ENCODE measurements at places on chromosomes 12 and 14.

DNA sequence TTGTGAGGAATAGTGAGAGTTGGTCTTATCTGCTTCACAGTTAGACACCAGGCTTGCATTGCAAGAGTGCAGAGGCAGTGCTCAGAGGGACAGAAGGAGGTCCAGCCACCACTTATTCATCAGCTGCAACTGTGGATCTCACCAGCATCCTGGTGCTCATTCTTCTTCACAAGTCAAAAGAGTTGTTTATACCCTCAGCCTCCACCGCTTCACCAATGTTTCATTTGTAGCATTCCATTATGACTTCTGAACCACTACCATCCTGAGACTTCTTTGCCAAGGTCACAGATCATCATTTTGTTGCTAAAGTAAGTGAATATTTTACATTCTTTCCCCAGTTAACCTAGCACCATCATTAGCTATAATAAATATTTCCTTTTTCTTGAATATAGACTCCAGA, 230.5 kb upstream of the KITLG start:
- DNase-seq, result no peak

DNA sequence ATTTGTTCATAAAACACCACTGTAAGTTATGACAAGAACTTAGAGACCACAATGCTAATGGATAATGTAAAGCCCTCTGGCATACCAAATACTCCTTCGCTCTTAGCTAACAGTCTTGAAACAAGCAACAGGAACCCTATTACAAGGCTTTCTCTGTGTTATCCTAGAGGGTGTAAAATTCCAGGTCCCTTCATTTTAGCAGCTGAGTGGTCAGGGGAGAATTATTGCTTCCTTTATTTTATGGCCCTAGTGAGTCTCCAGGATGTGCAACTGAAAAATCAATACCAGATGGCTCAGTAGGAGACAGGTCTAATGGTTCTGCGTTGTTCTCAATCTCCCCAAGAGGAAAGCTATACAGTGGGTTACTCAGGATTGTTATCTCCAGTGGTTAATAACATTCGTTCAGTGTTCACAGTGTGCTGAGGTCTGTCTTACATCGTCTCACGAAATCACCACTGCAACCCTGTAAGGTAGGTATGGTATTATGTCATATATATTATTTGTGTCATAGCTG, 172.7 kb upstream of the CNOT2 start:
- DNase-seq, result no peak

GRCh38 chr14:25001601-25002000, 48.3 kb downstream of the STXBP6 start:
- DNase-seq, result no peak

DNA sequence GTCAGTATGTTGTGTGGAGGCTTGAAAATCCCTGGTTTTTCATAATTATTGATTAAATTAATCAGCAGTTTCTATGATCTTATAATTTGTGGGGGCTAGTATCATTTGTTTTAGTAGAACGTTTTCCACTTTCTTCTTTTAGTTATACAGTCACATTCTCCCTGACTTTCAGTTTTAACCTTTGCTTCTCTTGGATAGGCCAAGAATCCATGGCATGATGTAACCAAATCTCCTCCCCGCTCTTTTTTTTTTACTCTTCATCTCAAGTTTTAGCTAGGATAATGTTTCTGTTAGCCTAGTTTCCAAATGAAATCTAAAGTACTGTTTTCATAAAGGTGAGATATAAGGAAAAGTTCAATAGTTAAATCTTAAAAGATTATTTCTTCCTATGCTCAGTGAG, 106.5 kb downstream of the TMEM117 start:
- DNase-seq, result no peak

- DNase-seq, result no peak
These were observed 142.4 kb upstream of the SLC16A7 start for GRCh38 chr12:59453475-59453874.

GRCh38 chr14:100802766-100803165, 23.2 kb upstream of the MEG3 start:
- no peak for DNase-seq

- DNase-seq, result no peak
These were observed 212.6 kb downstream of the SLC16A7 start for GRCh38 chr12:59808317-59808910.

DNA sequence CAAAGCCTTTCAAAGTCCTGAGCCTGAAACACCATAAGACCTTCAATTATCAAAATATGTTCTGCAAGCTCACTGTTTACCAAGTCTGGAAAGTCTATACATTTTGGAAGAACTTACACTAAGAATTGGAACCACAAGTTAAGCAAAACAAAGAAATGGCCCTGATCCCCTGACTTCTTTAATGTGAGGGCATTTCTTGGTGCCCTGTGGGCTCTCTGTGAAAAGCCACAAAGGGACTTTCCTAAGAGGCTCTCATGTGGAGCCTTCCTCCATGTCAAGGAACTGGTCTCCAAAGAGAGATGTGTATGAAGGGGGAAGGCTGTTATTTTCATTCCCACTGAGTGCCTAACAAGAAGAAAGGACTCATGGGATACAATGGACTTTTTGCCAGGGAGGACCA, 13.5 kb upstream of the MYH6 start:
- no peak for DNase-seq

- no peak for DNase-seq
These were observed 866.9 kb downstream of the NRXN3 start for GRCh38 chr14:79037106-79037505.

GRCh38 chr14:66273261-66273832, 212.8 kb upstream of the CCDC196 start:
- no peak for DNase-seq

DNA sequence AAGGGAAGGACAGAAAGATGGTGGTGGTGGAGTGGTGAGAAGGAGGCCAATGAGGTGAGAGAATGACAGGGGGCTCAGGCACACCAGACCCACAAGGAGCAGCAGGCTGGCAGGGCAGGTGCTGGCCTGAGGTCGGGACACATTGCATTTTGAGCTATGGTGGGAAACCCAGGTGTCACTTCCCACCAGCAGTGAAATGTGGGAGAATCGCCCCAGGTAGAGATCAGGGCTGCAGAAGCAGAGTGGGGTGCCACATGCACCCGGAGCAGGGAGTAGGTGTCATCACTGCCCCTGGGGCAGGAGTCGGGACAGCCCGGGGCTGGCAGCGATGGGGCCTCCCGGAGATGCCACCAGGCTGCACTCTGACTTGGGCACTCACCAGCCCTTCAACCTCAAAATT, 315.8 kb downstream of the BCL11B start:
- DNase-seq, result no peak

- DNase-seq, result peak; percentile 9
These were observed 52.6 kb downstream of the BICDL1 start for GRCh38 chr12:120041386-120042231.

- no peak for DNase-seq
These were observed 2.9 kb downstream of the LRTM2 start for GRCh38 chr12:1823237-1823636.

GRCh38 chr14:103537175-103537990, 8.4 kb downstream of the TRMT61A start:
- DNase-seq, result no peak

- no peak for DNase-seq
These were observed 151.6 kb upstream of the OR4E1 start for GRCh38 chr14:21825149-21825743.

DNA sequence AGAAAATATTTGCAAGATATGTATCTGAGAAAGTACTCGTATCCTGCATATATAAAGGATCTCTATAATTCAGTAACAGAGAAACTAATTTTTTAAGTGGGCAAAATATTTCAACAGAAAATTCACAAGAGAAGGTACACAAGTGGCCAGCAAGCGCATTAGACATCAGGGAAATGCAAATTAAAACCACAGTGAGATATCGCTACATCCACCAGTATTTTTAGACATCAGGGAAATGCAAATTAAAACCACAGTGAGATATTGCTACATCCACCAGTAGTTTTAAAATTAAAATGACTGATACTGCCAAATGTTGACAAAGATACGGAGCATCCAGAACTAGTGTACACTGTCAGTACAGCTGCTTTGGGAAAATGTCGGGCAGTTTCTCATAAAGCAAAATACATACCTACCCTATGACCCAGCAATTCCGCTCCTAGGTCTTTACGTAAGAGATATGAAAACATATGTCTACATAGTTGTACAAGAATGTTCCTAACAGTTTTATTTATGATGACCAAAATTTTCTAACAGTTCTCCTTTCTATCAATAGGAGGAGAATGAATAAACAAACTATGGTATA, 2.8 kb upstream of the KCNK13 start:
- no peak for DNase-seq

- DNase-seq, result no peak
These were observed 21.0 kb upstream of the PLEKHG3 start for GRCh38 chr14:64683264-64683663.

- no peak for DNase-seq
These were observed 117.5 kb upstream of the PARP11 start for GRCh38 chr12:3990501-3991280.

GRCh38 chr12:9169979-9170634, 38.1 kb downstream of the PZP start:
- no peak for DNase-seq

GRCh38 chr12:82671673-82672195, 15.0 kb upstream of the TMTC2 start:
- no peak for DNase-seq

DNA sequence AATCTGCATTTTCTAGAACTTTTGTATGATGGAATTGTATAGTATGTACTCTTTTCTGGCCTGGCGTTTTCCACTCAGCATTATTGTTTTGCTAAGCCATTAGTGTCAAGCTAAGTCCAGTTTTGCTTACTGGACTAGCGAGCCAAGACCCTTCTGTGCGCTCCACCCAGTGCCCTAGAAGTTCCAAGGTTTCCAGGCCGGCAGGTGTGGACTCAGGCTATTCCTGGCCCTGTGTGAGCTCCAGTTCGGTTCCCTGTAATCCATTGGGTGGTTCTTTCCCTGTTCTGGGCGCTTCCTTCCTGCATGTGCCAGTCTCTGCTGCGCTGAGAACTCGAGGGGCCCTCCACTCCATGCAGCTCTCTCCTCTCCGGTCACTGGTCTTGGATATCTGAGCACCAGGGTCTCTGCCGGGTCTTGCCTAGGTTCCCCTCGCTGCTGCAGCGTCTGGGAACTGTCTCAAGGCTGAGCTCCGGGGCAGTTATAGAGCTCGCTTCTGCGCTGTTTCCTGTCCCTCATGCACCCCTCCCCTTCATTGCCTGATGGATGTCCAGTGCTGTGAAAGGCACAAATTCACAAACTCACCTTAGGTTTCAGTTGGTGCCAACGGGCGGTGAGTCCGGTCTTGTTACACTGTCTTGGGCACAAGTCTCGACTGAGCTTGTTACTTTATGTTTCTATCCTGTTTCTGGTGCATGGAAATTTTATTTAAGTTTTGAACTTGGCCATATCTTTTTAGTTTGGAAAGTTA, 100.8 kb downstream of the ADGRD1 start:
- no peak for DNase-seq

DNA sequence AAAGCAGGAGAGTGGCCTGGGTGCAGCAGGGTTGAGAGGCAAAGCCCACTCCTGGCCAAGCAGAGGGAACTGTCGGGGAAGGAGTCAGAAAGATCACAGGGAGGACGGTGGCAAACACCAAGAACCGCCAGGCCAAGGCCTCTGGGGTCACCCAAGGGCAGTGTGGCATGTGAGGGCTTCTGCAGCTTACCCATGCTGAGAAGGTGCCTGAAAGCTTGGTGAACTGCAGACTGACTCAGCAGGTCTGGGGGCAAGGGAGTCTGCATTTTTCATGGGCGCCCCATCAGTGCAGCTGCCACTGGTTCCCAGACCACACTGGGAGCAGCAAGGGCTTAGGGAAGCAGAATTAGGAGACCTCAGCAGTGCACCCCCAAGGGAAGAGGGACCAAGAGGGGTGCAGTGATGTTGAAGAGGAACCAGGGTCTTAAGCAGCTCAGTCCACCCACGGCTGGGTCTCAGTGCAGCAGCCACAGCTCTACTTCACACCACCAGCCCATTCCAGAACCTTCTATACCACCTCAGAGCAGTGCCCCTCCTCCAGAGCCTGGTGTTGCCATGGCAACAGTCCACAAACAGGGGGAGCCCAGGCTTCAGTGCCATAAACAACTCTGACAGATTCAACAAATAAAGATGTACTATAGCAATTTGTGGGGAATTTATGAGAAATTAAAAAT, 59.4 kb downstream of the ITPK1 start:
- no peak for DNase-seq

GRCh38 chr12:48903363-48903981, 21.8 kb downstream of the FKBP11 start:
- DNase-seq, result no peak

DNA sequence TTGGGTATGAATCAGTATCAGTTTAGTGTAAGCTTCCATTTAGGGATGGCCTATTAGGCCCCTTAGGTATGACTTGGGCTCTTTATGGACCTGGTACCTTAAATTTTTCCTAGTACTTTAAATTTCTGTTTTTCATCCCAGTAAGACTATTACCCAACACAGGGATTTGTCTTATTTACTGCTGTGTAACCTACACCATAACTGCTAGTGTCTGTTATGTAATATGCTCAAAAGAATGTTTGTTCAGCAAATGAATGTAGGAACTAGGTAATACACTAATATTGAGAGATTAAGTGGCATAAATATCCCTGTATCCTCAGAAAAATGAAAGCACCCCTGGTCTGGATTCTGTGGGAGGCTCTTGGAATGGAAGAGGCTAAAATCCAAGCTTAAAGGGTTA, 63.7 kb upstream of the YARS2 start:
- DNase-seq, result no peak

DNA sequence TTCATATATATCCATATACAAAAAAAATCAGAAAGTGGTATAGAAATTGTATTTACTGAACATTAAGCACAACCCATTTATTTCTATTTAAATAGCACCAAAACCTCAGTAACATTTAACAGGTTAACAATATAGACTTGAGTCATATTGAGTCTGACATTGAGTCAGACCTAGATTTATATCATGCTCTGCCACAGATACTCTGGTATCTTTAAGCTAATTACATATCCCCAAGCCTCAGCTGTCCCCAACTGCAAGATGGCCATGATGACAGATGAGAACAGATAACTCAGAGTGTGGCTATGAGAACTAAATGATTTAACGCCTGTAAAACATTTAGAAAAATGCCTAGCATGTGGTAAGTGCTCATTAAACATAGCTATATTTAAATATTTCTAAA, 40.3 kb downstream of the IFNG start:
- no peak for DNase-seq

DNA sequence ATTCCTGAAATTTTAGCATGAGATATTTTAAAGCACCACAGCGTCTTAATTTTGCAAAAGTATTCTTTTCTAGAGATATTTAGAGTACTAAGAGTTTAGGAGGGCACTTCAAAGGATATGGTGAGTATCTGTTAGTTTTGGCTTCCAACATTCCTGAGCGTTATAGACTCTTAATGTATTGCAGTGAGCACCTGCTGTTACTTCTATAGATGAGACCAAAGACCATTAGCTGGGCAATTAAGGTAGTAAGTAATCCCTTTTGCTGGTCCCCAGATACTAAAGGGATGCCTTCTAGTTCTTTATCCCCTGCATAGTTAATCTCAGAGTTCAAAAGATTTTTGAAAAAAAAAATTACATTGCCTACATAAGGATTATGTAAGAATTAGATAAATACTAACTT, 975.6 kb downstream of the GALC start:
- DNase-seq, result no peak
